ENCODE measurements at places on chromosomes 16 and 17.

DNA sequence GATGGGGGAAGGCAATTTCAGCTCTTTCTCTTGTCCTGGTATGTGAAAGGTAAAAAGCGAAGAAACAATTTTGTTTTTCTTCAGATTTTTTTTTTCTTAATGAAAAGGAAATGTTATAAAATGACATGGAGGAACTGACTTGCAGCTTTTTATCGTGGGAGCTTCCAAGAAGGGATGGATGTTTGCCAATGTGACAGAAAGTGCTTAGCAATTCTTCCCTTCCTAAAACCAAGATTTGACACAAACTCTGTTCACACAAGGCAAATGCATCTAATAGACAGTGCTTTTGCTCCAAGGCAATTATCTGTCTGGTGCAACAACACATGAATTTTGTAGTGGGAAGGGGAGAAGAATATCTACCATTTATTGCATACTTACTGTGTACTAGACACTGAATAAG is 988.5 kb downstream of the CDH11 start:
- DNase-seq = no peak

- no peak for DNase-seq
Measured at GRCh38 chr16:1647856-1648255, 30.2 kb upstream of the JPT2 start.

DNA sequence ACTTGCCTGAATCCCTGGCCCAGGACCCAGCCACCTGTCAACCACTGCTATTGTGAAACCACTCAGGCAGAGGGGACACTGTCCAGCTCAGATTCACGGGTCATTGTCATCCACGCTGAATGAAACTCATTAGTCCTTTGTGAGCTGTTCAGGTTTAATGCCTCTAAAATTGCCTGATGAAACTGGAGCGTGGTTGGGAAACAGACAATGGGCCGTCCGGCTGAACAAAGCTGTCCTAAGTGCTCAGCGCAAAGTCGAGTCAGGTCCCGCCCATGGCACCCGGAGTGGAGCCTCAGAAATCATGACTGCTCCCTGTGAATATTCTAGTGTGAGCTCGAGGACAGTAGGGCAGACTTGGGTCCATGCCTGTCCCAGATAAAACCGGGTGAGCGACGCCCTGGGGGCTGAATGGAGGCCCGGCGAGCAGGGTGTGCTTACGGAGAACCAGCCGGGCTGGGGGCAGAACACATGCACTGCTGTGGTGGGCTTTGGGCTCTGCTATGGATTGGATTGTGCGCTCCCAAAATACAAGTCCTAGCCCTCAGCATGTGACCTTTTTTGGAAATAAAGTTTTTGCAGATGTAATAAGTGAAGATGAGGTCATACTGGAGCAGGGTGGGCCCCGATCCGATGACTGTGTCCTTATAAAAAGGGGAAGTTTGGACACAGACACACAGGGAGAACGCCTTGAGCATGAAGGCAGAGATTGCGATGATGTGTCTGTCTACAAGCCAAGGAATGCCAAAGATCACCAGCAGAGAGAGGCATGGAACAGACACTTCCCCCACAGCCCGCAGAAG is 12.9 kb upstream of the CMIP start:
- peak; percentile 20 for DNase-seq

DNA sequence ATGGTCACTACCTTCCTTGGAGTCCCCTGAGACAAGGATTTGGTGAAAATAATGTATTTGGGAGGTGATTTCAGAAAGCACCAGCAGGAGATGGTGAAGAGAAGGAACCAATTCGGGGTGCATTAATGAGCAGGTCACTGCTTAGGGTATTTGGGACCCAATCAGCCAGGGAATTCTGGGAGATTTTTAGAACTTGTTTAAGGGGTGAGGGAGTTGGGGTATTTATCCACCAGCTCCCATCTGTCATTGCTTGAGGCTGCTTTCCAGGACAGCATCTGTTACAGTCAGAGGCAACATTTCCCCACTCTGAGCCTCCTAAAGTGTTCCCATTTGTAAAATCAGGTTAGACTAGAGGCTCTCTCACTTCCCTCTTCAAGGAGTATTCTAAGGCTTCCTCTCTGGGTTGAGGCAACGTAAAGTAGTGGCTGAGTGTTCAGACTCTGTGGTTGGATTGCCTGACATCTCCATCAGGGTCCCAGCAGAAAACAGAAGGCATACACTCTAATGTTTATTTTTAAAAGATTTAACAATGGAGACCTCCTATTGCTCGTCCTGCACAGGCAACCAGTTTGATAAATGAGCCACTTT is 60.9 kb downstream of the CLEC19A start:
- no peak for DNase-seq

DNA sequence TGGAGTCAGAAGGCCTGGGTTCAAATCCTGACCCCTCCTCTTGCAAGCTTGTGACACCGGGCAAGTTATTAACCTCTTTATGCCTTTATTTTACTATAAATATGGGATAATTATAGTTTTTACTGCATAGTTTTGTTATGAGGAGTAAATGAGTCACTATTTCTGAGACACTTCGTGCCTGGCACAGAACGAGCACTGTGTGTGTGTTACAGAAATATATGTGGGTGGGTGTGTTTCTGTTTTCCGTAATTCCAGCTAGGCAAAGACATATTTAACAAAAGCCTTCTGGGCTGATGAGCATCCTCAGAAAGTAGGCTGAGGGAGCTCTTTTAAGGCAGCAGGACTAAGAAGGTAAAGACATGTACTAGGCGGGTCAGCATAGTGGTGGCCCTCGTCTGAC is 417.9 kb downstream of the MAF start:
- DNase-seq = no peak

- no peak for DNase-seq
Measured at GRCh38 chr16:1832838-1833454, 5.9 kb downstream of the FAHD1 start.

DNA sequence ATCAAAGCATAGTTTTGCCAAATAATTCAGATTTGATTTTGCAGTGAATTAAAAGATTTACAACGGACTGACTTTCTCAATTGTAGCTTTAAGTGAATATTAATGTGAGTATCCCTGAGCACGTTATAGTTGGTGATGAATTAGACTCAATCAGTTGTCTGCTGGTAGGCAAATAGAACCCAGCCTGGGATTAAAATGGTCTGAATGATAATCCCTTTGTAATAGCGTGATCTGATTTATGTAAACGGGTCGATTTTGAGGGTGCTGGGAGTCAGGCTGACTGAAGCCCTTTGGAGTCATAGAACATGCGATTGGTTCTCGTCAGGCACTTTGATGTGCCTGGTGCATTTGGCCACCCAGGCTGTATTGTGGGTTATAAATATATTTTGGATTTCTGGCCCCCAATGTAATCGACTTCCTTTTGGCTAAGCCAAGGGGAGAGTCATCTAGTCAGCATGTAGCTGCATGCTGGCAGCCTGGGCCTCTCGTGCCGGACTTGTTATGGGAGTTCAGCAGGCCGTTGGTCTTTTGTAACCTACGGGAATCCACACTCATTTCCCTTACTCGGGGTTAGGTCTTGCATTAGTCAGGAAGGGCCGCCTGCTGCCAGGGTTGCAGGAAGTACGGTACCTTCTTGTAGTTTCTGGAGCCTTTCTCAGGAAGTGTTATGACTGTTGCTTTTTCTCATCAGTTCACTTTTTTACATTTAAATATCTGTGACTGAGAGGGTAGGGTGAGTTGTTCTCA is 5.4 kb downstream of the PGS1 start:
- DNase-seq = peak; percentile 97

DNA sequence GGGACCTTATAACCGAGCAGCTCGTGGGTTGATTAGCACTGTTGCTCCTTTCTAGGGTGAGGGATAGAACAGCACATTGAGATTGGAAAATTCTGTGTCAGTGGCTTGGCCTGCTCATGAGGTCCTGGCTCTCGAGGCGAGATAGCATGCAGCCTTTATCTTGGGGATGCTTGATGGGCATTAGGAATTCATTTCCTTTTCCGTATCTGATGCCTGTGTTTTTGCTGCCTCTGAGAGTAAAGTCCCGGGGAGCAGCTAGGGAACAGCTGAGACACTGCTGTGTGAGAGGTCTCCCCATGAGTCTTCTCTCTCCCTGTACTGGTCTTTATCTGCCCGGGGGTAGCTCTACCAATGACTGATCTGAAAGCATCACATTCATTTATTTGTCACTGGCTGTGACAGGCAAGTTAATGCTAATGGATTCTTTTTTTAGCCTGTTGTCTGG is 14.5 kb downstream of the MSI2 start:
- DNase-seq = no peak

GRCh38 chr16:57815987-57816745 is 13.9 kb upstream of the KIFC3 start:
- DNase-seq = peak; percentile 71

DNA sequence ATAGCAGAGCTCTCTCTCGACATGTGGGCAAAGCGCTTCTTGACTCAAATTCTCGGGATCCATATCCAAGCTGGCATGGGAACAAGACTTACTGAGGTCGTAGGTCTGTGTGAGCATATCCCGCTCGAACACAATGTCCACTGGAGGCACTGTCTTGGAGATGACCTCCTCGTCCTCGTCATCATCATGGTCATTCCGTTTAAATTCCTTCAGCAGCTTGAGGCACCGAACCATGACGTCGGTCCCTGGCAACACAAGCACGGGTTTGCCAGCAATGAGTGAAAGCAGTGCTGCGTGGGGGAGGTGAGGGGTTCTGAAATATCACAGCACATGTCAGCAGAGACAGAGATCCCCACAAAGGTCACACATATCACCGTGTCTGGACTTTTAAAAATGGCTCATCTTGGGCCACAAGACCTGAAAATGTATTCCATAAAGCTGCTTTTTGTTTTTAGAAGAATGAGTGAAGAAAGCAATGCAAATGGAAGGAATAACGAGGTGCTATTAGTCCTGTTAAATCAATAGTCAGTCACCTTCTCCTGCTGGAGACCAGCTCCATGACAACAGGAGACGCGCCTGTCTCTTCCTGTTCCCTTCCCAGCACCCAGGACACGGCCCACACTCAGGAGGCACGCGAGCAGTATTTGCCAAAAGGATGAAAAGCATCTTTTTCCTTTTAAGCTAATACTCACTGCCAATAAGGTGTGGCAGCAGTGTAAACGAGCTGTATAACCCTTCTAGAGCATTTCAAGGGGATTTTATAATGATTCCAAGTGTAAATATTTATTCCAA is 37.9 kb downstream of the GTF3C1 start:
- DNase-seq = no peak

DNA sequence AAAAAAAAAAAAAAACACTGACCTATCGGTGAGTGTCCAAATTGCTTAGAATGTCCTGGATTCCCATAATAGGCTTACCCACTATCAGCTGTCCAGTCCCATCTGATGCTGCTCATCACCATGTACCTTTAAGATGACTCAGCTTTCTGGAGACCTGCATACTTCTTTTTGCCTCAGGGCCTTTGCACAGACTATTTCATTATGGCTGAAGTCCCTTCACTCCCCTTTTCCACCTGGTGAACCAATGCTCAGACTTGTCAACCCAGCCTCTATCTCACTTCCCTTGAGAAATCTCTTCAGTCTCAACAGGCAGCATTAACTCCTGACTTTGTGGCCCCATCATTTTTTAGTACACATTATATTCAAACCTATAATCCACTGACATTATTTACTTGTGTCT is 29.7 kb upstream of the NUDT7 start:
- no peak for DNase-seq

GRCh38 chr17:69250641-69251040 is 22.0 kb upstream of the ABCA10 start:
- no peak for DNase-seq

- no peak for DNase-seq
Measured at GRCh38 chr17:70028397-70028796, 46.6 kb upstream of the KCNJ16 start.

DNA sequence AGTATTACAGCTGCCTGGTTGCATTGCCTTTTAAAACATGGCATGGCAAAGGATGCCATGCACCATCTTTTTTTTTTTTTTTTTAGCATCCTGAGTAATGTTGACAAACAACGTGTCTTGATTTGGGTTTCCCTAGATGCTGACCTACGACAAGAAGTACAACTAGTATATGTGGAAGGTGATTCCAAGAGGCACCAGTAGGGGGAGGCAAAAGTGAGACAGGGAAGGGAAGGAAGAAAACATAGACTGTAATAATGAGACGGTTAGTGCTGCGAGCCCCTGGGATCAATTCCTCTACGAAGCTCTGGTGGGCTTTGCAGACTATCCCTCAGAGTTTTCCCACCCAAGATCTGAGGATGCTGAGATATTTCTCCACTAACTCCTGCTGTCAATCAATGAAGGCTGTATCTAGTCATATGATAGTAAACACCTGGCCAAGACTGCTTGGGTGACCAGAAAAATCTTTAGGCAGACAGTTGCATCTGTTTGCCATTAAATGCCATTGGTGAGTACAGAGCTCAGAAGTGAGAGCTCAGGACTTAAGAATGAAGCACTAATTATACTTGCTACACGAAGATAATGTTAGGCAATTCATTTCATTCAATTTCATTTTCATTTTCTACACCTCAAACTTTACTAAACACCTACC is 458.6 kb upstream of the GOT2 start:
- DNase-seq = no peak

- no peak for DNase-seq
Measured at GRCh38 chr16:4067262-4068001, 48.8 kb downstream of the ADCY9 start.

- DNase-seq = no peak
Measured at GRCh38 chr16:26051063-26051462, 359.3 kb downstream of the HS3ST4 start.

DNA sequence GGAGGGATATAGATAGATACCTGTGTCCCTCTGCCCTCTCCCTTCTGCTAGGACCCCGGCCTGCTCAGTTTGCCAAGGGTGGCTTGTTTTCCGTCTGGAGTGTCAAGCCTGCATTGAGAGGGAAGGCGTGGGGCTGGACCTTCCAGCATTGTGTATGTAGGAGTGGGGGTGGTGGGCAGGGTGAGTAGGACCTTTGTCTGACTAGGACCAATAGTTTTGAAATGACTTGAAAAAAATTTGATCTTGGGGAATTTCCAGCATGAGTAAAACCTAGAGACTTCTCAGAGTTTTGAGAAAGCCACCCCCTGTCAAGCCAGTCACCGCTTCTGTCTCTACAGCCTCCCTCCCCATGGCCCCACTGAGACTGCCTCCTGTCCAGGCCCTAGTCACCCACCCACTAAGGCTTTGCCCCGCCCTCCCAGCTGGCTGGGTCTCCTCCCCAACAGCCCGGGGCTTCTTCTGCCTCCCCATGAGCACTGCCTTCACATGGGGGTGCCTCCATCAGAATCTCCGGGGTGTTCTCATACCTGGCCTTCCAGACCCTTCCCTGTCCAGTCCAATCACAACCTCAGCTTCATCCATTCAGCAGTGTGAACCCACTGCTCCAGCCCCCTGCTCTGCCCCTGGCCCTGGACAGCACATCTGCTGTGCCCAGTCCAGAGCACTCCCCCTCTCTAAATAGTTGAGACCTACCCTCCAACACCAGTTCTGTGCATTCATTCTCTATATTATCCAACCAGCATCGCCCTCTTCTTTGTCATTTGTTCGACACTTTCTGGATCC is 207.0 kb downstream of the MSI2 start:
- DNase-seq = no peak

- DNase-seq = no peak
Measured at GRCh38 chr17:64500487-64500859, 3.6 kb upstream of the POLG2 start.

DNA sequence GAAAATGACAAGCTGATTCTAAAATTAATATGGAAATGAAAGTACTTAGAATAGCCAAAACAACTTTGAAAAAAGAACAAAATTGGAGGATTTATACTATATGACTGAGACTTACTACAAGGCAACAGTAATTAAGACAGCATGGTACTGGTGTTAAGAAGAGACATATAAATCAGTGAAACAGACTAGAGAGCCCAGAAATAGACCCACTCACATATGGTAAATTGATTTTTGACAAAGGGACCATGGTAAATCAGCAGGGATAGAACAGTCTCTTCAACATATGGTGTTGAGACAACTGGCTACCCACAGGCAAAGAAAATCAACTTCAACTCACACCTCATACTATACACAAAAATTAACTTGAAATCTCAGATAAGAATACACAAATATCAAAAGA is 12.9 kb downstream of the CMC2 start:
- DNase-seq = no peak

All from AG04450 (cell line).